ENCODE measurements at places on chromosomes 5 and 9.

DNA sequence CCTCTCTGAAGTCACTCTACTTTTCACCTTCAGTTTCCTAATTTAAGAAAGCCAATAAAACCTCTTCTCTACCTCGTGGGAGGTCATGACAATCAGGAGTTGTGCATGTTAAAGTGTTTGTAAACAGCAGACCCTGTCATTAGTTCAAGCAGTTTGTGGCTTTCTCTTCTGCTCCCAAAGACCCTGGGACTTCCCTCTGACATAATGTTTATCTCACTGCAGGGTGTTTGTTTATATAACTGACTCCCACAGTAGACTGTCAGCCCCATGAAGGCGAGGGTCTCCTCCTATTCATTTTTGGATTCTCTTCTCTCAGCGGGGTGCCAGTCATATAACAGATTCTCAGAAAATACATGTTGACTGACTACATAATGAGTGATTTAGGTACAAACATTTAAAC lies 360.0 kb upstream of the ZNF462 start:
- DNase-seq, result no peak

DNA sequence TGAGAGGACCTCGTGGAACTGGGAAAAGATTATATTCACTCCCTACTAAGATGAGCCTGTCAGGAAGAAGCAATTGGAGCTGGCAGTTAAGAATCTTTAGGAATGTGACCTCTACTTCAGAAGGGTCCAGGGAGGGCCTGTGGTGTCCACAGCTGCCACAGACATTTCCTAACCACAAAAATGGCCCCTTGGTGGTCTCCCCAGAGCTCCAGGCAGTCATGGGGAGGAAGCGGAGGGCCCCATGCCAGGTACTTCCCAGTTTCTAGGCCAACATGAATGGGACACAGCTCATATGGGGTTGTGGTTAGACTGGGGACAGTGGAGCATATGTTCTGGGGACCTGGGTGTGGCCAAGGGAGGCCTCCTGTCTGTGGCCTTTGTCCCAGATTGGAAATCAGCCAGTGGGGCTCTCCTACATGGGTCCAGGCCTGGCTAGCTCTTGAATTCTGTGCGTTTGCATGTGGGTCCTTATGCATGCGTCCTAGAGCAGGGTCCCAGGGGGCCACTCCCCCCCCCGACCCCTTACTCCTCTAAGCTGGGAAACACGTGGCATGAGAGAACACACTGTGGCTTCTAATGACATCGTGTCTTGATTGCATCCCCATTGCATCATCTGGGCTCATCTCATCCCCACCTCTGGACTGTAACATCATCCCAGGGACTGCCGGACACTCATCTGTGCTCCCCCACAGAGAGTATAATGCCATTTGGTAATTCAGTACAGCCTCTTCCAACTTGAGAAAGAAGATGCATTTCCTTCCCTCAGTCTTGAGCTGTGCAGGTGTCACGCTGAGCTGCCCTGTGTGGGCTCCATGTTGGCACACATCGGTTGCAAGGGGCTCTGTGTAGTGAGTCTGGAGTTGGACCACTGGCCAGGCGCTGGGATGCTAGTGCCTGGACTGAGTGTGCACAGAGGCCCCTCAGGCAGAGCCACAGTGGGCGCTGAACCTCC lies 31.3 kb downstream of the IRF1 start:
- no peak for DNase-seq

DNA sequence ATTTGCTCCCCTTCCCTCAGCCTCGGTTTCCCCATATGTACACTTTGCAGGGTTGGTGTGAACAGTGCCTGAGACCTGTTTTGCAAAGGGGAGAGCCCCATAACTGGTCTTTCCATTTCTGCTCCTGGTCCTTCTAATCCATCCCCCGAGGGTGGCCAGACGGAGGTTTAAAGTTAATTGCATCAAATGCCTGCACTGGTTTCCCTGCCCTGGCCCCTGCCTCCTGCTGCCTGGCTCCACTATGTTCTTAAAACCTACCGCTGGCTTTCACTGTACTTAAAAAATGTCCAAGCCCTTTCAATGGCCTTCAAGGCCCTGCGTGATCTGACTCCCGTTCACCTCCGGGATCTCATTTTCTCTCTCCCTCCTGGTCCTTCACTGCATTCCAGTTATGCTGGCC lies 183.0 kb downstream of the RGS3 start:
- DNase-seq, result no peak

GRCh38 chr5:112793201-112793600 lies 55.5 kb downstream of the APC start:
- no peak for DNase-seq

GRCh38 chr5:162484986-162485385 lies 417.4 kb downstream of the GABRG2 start:
- no peak for DNase-seq

GRCh38 chr5:134450374-134450773 lies 38.7 kb upstream of the CDKN2AIPNL start:
- DNase-seq, result no peak

DNA sequence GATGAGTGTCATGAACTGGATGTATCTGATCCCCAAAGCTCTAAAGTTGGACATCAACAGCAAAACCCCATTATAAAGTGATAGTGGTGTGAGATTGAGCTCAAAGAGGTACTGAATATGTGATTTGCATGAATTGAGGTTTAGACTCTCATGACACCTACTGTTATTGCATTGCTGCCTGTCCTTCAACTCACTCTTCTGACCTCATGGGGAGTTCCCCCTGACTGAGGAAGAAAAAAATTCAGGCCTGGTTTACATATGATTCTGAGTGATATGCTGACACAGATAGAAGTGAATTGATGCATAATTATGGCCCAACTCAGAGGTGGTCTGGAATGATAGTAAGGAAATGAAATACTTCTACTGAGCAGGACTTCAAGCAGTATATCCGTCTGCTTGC lies 76.2 kb upstream of the CHD1 start:
- DNase-seq, result no peak

DNA sequence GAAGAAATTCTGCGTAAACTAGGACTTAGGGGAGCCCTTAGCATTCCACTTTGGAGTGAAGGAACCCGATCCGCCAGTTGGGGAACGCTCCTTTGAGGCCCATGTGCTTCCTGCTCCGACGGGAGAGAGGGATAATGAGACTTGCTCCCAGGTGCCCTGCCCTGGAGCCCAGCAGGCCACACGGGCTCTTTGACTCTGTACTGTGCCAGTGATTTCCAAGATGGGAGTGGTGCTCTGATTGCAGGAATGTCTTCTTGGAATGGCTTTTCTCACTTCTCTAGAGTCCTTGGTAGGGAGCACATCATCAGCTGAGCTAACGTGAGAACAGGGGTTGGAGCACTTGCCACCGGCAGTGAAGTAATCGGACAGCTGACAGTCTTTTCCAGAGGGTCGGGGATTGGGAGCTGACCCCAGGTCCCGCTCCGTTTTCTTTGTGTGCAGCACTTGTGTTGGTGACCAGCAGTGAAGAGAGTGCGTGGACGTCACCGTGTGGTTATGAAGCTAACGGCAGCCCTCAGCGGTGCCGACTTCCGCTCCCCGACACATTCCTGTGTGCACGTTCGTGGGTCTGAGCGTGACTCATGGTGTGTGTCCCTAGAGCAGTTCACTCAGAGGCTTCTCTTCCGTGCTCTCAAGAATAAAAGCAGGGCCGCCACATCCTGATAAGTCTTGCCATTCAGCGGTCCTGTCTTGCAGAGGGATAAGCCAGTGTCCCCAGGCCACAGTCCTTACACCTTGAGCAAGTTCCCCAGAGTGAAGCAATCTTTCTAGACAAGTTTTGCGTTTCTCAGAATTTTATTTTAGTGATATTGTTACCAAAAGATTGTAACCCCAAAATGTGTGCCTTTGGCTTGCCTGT lies 25.6 kb downstream of the ABL1 start:
- DNase-seq, result no peak

- no peak for DNase-seq
Measured at GRCh38 chr9:136694163-136694871, 7.1 kb upstream of the AGPAT2 start.

GRCh38 chr9:125681657-125682056 lies 25.4 kb downstream of the MAPKAP1 start:
- no peak for DNase-seq

GRCh38 chr9:82721593-82721992 lies 341.3 kb downstream of the RASEF start:
- no peak for DNase-seq

DNA sequence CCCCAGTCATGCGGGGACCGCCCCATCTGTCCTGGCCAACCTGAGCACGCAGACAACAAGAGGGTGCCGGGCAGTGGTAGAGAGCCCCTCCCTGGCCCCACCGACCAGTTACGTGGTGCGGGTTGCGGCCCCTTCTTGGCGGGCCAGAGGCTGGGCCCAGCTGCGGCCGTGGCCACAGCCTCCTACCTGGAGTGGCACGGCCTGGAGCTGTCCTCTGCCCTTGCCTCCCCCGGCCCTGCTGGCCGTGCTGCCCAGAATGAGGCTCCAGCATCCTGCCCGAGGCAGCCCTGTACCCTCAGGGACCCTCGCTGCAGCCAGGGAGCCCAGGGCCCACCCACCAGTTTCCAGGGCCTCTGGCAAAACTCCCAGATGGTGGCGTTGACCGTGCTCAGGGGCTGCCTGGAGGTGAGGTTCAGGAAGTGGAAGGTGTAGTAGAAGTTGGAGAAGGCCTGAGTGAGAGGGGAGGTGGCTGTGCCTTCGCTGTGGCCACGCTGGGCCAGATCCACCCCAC lies 5.7 kb downstream of the ENTPD8 start:
- no peak for DNase-seq

DNA sequence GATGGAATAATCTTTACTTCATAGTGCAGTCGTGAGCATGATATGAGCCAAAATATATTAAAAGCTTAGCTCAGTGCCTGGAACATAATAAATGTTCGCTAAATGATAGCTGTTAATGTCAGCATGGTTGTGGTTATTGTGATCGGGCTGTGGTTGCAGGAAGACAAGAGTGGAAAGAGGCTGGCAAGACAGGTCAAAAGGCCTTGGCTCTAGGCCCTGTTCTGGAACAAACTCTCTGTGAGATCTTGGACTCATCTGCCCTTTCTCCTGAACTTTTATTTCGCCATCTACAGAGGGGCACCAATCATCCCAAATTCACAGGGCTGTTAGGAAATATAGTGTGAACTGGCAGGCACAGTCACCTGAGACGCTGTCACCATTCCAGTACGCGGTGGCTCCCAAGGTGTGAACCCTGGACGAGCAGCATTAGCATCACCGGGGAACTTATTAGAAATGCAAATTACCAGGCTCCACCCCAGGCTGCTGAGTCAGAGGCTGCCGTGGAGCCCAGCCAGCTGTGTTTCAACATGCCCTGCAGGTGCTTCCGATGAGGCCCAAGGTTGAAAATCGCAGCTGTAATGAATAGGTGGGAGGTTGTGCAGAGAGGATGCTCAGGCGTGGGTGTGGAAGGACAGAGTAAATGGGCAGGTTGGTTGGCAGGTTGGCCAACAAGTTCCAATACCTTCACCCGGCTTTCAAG lies 50.2 kb upstream of the SAP30L start:
- peak; percentile 86 for DNase-seq

- DNase-seq, result no peak
Measured at GRCh38 chr5:167861129-167861927, 430.1 kb upstream of the WWC1 start.

- no peak for DNase-seq
Measured at GRCh38 chr5:138639326-138639725, 64.1 kb upstream of the HSPA9 start.

GRCh38 chr5:125877248-125877647 lies 546.0 kb upstream of the GRAMD2B start:
- DNase-seq, result no peak

DNA sequence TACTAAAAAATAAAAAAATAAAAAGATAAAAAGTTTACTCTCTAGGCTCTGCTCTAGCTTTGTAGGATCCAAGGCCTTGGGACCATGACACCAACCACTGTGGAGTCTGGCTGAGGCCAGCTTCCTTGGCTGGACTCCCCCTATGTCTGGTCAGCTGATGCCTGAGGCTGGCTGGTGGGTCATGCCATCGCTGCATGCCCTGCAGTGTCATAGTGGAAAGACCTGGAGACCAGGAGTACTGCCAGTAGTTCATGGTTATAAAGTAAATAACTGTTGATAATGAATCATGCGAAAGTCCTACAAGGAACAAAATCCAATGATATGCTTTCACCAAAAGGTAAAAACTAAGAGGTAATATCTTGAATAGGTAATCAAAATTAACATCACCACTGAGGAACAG lies 43.2 kb downstream of the GARNL3 start:
- DNase-seq, result no peak

- DNase-seq, result no peak
Measured at GRCh38 chr9:87010626-87011025, 63.3 kb upstream of the GAS1 start.

DNA sequence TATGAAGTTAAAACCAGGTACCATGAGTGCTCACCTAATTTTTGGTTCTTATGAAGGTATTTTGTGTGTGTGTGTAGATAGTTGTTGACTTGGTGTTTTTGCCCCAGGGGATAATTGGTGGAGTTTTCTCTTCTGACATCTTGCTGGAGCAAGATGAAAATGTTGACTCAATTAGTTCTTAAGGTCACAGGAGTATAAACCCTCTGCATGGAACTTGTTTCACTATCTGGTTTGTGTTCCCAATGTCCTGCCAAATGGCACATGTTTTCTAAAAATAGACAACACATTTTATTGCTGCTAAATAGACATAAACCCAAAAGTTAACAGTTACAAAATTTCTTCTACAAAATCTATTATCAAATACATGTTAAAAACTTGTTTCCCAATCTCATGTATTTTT lies 180.9 kb downstream of the FAM170A start:
- DNase-seq, result no peak

- no peak for DNase-seq
Measured at GRCh38 chr5:59360130-59360555, 533.4 kb downstream of the PDE4D start.

GRCh38 chr5:149156435-149157083 lies 15.3 kb downstream of the ABLIM3 start:
- no peak for DNase-seq

DNA sequence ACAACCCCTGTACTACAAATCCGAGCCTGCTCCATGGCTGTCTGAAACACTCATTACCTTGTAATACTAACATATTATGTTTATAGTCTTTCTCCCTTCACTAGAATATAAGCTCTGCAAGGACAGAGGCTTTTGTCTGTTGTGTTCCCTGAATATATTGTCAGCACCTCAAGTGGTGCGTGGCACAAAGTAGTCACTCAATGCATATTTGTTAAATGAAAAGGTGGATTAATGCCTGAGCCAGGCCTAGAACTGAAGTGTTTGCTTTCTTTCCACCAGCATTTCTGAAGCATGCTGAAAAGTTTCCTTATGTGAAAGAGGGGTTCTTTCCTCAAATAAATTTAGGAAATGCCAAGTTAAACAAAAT lies 36.3 kb downstream of the ELL2 start:
- no peak for DNase-seq

DNA sequence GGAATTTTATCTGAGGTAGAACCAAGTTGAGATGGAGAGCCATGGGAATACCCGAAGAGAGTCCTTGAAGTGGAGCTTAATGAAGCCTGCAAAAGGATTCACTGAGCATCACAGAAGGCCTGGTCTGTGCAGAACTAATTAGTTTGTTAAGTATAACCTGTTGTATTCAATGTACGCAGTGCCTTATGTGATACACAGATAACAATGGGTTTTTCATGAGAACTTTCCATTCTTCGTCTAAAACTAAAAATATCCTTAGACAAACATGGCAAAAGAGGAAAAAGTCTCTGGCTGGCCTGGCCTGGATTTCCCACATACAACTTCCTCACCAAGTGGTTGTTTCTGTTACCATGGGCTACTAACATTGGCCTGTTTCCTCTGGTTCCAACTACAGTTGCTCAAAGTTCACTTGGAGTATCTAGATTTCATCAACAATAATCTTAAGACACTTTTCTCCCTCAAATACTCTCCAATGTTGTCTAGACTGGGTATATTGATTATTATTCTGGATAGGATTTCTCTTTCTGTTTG lies 237.6 kb upstream of the ZNF462 start:
- DNase-seq, result no peak

All from NCI-H1105 treated with DMSO at 0.1 percent for 48 hours (cell line).